RWPE1 (cell line): ENCODE measurements at places on chromosomes 2 and 18.
A peak's percentile ranks its signal among the peaks of the same experiment; 100 is the strongest.

DNA sequence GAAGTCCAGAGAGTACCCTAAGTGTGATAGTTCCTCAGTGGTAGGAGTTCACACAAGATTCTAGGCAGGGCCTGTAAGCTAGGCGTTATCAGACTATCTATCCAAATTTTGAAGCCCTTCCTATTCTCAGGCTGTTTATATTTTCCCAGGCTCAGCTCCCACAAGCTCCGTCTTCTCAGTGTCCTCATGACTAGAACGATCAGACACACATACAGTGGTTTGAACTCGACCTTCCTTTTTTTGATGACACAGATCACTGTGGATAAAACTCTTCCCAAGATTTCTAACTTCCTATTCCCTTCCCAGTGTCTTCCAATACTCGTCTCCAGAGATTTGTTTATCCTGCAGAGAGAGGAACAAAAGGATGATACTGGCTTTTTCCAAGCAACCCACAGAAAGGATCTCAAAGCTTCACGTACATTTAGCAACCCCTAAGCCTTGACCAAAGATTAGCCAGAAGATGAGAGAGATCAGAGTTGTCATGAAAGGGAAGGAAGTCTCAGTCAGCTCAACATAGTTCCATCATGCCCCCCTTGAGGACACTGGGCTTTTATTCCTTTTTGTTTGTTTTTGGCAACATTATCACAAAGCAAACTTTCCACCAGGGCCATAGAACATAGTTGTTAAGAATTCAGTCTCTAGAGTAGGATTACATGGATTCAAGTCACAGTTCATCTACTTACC is 42.3 kb upstream of the DOK6 start:
- no peak for DNase-seq

- no peak for DNase-seq
These were observed 247.4 kb upstream of the FN1 start for GRCh38 chr2:215683295-215683694.

GRCh38 chr2:946073-946948 is 4.3 kb upstream of the SNTG2 start:
- no peak for DNase-seq

DNA sequence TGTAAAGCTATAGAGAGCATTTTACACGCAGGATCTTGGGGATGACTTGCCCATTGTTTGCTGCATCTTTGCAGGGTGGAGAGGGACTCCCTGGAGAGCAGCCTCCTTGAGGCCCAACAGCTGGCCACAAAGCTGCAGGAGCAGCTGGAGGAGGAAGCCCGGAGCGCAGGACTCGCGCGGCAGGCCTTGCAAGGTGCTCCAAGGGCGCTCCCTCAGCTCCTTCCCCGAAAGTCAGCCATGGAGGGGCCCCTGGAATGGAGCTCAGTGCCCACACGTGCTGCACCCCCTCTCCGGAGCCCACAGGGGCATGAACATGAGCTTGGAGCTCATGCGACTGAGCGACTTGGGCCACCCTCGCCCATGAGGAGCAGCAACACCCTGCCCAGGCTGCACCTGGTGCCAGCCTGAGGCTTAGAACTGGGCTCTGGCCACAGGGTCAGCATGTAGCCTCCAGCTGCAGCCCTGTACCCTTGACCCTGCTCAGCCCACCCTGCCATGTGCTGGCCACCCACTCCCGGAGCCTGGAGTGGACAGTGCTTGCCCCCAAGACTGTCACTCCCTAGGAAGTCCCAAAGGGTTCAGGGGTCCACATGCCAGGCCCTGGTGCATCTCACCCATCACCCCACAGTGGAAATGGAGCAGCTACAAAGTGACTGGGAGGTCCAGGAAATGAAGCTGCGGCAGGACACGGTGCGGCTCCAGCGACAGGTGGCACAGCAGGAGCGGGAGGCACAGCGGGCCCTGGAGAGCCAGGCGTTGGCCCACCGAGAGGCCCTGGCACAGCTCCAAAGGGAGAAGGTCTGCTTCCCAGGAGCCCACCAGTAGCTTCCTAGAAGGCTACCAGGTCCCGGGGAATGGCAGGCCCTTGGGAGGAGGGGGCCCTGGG is 43.0 kb downstream of the CROCC2 start:
- DNase-seq = no peak

DNA sequence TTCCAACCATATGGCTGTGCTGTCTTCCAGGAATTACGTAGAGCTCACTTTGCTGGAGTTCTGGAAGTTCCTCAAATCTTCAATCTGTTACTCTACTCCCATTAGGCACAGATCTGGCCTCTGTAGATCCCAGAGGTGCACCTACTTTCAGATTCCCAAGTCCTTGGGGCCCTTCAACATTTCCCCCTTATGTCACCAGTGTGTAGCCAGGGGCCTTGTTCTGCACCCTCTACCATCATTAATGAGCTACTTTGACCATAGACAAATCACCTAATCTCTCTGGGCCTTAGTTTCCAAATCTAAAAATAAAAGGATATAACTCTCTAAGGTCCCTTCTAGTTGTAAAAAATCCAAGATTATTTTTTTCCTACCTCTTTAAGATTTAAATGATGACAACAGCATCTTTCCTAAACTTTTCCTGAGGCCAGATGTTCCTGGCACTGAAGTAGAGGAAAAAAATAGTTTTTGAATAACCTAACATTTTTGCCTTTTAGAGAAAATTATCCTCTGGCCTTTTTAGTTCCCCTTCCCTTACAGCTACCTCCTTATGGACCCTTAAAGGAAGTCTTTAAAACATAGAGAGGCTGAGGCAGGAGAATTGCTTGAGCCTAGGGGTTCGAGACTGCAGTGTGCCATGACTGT is 31.0 kb upstream of the WIPF1 start:
- DNase-seq = no peak

DNA sequence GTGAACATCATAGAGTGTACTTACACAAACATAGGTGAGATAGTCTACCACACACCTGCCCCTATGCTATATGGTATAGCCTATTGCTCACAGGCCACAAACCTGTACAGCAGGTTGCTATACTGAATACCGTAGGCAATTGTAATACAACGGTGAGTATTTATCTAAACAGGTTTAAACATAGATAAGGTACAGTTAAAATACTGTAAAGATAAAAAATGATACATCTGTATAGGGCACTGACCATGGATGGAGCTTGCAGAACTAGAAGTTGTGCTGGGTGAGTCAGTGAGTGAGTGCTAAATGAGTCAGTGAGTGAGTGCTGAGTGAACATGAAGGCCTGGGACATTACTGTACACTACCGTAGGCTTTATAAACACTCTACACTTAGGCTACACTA is 267.0 kb upstream of the HS6ST1 start:
- peak; percentile 38 for DNase-seq
